ENCODE measurements at places on chromosomes 11 and 22.

GRCh38 chr11:31870609-31871309, 59.6 kb upstream of the PAX6 start:
- peak; percentile 87 for DNase-seq

- DNase-seq, result no peak
Measured at GRCh38 chr11:119419834-119420492, 3.0 kb downstream of the THY1 start.

GRCh38 chr11:77085652-77086051, 17.0 kb upstream of the OMP start:
- DNase-seq, result no peak

- no peak for DNase-seq
Measured at GRCh38 chr22:26766510-26767350, 109.3 kb downstream of the MIAT start.

DNA sequence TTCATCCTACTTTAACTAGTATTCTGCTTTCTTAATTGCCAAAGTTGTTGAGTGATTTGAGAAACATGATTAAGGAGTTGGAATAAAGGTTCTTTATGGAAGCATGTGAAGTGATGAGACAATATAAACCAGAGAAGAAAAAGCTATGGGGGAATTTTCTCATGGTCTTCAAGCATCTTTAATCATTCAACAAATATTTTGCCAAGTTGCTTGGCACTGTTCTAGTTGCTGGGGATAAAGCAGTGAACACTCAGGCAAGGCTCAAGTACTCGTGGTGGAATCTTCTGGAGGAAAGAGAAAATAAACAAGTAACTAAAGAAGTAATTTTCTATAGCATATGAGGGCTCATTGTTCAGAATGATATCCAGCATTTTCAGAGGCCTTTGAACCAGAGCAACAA, 9.2 kb upstream of the PIWIL4 start:
- no peak for DNase-seq

DNA sequence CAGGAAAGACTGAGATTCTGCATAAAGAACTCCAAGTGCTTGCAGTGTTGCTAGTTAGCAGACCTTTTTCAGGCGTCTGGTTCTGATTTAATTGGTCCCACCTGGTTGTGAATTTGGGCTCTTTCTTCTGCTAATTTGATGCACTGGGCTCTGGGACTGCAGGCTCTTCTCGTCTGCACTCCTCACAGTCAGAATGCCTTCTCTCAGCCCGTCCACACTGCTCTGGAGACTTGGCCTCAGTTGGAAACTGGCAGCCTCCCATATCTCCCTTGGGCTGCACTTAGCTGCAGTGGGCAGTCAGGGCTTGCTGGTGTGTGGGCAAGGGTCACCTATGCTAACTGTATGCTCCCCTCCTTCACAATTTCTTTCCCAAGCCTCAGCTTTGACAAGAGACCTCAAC, 1.5 kb downstream of the TRIM6 start:
- DNase-seq, result no peak

DNA sequence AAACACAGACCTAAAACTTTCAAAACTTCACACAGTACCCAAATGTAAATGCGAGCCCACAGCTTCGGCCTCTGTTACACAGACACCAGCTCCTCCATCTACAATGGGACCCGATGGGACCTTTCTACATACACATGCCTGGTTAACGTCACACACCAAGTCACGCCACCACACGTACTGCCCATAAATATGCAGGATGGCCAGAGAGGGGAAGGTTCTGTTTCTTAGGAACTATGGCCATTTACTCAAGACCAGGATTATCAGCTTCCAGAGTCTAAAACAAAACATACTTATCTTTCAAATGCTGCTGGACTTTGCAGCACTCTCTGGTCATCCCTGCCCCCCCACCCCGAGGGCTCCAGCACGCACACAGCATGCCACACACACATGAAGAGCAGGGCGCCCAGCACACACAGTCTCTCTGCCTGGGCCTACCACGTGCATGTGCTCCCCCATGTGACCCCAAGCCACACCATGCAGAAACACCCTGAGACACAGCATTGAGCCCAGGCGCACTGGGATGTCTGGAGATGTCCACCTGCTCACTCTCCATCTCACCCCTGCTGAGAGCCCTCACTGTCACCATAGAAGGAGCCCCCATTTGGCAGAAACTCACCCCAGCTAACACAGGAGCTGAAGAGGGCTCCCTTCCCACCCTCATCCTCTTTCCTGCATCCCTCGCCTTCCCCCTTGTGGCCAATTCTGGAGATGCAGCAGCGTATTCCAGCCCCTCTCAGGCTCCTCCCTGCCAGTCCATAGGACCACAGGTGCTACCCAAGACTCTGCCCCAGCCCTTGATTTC, 61.8 kb downstream of the SLC22A12 start:
- peak; percentile 77 for DNase-seq

DNA sequence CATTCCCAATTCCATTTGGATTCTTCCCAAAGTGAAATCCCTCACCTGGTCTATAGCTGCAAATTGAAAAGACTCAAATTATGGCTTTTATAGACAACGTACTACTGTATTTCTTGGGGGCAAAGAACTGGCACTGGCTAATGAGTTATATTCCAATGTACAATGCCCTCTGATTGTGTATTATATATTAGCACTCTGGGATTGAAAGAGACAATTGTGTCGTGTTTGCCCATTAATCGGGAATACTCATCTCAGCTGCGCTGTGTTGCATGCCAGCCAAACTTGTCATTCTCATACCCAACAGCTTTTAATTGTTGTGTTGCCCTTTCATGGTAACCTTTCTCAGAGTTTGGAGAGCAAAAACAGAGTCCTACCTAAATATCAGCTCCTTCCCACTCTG, 55.0 kb upstream of the ZBTB44 start:
- DNase-seq, result no peak

- DNase-seq, result no peak
Measured at GRCh38 chr11:44862558-44863101, 88.1 kb downstream of the TP53I11 start.

DNA sequence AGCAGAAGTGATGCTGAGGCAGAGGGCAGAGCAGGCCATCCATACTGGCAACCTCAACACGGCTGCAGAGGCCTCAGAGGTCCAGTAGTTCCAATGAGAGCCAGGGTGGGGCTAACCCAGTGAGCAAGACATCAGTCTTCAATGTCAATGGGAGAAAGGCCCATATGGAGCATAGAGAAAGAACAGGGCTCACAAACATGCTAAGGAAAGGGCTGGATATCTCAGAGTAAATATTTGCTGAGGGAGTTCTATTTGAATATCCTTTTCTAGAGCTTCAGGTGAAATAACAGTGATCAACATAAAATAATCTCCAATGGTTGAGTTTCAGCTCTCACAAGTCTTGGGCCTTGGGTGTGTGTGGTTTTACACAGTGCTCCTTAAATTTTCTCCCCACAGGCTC, 50.8 kb upstream of the CCDC90B start:
- peak; percentile 44 for DNase-seq

GRCh38 chr11:70799386-70799785, 401.1 kb downstream of the CTTN start:
- no peak for DNase-seq

- no peak for DNase-seq
Measured at GRCh38 chr11:110613197-110613918, 98.9 kb downstream of the ARHGAP20 start.

GRCh38 chr11:69539416-69540117, 58.1 kb downstream of the LINC01488 start:
- DNase-seq, result no peak

- peak; percentile 89 for DNase-seq
Measured at GRCh38 chr11:8222820-8223512, 40.7 kb downstream of the LMO1 start.

DNA sequence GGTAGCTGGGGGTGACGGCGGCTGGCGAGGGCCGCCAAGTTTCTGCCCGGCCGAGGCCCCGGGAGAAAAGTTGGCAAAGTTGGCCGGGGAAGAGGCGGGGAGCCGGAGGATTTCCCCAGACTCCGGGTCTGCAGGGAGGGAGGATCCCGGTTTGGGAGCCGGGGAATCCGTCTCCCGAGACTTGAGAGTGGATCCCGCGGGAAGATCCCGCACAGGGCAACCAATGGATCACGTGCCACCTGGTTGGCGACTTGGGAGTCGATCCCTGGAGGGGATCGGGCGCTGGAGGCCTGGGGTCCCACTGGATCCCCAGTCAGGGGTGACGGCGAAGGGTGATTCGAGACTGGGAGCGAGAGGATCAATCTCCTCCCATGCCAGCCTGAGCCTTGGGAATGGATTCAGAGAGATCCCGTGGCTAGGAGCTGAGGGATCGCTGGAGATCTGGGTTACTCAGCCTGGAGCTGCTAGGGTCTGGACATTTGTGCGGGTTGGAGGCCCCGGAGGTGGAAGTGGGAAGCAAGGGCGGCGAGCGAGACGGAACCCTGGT, 394 bp downstream of the KIAA1671 start:
- peak; percentile 84 for DNase-seq

GRCh38 chr22:46259374-46259773, 3.8 kb downstream of the PKDREJ start:
- DNase-seq, result no peak

- DNase-seq, result peak; percentile 74
Measured at GRCh38 chr11:6576471-6577373, 26.7 kb downstream of the RRP8 start.

DNA sequence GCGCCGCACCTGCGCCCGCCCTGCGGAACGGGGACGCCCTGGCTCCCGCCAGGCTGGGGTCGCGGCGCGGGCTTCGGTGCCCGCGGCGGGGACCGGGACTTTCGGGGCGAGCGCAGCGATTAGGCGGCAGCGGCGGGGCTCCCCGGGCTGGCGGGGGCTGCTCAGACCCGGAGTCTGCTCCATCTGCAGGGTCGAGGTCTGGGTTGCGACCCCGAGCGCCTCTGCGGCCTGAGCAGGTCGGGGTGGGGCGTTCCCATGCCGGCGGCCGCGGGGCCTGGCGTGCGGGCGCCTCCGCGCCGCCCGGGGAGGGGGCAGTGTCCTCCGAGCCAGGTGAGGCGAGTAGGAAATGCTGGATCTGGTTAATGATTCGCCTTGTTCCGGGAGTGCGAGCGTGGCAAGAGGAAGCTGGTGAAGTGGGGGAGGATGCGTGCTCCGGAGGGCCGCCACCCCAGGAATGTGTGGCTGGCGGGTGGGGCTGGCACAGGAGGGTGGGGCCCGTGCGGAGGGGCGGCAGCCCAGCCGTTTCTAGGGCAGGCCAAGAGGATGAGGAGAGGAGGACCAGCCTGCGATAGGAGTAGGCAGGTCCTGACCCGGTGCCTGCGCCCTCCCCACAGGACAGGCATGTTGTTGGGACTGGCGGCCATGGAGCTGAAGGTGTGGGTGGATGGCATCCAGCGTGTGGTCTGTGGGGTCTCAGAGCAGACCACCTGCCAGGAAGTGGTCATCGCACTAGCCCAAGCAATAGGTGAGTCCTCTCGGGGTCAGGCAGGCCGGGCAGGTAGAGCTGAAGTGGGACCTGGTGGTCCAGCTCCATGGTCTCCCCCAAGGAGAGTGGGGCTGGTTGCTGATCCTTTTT, 606 bp downstream of the RASSF7 start:
- peak; percentile 59 for DNase-seq

- DNase-seq, result no peak
Measured at GRCh38 chr11:80778432-80778831, 1337.6 kb upstream of the TENM4 start.

DNA sequence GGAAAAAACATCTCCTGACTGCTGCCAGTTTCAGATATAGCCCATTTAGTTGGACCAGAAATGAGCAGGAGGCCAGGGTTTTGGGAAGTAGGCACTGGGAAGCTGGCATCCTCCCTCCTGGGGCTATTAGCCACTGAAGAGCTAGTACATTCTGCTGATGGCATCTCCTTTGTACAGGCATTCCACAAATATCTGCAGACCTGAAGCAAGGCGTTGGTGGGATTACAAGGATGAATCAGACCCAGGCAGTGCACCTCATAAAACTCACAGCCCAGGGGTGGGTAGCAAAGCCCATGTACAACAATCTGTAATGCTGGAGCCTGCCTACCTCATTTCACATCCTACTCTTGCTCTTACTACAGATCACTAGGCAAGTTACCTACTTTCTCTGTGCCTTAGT, 27.5 kb upstream of the POU2AF1 start:
- DNase-seq, result no peak

DNA sequence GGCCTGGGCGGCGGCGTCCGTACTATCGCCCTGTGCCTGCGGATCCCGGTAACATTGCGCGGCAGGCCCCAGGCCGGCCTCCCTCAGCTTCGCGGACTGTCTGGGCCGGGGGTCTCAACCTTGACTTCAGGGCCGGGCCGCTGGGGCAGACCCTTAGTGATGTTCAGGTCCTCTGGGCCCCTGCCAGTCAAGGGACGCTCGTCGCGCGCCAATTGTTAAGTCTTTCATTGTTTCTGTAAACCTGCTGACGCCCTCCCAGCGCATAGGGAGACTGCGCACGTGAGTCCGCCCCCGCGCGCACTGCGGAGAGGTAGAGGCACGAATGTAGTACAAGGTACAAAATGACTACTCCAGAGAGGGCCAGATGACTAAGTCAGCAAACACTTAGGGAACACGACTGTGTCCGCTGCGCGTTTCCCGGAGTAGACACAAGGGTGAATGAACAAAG, 451 bp upstream of the HDHD5 start:
- DNase-seq, result peak; percentile 80

- DNase-seq, result no peak
Measured at GRCh38 chr11:27331981-27332380, 31.0 kb downstream of the CCDC34 start.

DNA sequence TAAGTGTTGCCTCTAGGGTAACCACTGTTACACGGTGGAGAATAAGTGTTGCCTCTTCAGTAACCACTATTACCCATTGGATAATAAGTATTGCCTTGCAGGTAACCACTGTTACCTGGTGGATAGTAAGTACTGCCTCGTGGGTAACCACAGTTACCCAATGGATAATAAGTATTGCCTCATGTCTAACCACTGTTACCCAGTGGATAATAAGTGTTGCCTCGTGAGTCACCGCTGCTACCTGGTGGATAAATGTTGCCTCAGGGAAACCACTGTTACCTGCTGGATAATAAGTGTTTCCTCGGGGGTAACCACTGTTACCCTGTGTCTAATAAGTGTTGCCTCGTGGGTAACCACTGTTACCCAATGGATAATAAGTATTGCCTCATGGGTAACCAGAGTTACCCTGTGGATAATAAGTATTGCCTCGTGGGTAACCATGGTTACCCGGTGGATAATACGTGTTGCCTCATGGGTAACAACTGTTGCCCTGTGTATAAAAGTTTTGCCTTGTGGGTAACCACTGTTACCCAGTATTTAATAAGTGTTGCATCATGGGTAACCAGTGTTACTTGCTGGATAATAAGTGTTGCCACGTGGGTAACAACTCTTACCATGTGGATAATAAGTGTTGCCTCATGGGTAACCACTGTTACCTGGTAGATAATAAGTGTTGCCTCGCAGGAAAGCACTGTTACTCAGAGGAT, 12.3 kb upstream of the NXPE4 start:
- DNase-seq, result no peak

Data from NCI-H69 (cell line).